M059J (cell line): ENCODE measurements at places on chromosomes 7 and 10. TPM values are rescaled to one million over a fixed set of nuclear protein-coding genes. Genes with fewer than 3 reads are reported as not detected.

GRCh38 chr7:24786941-24787340 is 29.7 kb upstream of the GSDME start:
- DNase-seq: peak; percentile 100

The GATA3 gene
- 2.3 and 3.3 TPM in 2 replicates for total RNA-seq

The ANKRD1 gene
- total RNA-seq: 32.4 and 40.0 TPM in 2 replicates

The RNF148 gene
- not detected in 2 replicates for total RNA-seq

DNA sequence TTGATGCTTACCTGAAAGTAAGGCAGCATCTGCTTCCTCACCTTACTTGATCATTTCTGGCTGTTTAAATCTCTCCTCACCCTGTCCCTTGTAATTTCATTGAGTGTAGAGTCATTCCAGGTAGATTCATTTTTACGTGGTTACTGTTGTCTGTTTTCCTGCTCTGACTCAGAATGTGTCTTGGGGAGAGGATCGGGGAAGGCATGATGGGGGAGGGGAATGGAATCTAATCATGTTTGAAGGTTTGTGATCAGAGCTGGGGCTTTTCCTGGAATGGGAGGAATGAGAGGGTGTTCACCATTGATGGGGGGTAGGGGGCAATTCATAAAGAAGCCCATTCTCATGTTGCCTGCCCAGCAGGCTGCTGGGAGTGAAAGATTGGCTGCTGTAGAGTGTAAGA is 18.7 kb downstream of the SEC24C start:
- peak; percentile 75 for DNase-seq

DNA sequence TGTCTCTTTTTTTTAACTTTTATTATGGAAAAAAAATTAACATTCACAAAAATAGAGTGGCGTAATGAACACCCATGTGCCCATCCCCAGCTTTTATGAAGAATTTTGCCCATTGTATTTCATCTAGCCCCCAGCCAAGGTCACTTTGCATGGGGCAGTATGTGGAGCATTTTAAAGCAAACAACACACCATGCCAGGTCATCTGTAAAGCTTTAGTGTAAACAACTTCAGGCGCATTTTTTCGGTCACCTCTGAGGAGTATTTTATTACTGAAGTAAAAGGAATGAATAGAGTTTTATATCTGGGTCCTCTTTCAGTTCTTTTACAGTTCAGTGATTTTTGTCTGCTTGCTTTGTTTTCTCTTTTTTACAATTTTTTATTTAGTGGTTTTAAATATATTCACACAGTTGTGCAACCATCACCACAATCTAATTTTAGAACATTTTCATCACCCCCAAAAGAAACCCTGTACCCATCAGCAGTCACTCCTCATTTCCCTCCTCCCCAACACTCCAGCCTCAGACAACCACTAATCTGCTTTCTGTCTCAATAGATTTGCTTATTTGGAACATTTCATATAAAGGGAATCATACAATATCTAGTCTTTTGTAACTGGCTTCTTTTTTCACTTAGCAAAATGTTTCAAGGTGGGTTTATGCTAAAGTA is 87.9 kb downstream of the SLC37A3 start:
- peak; percentile 70 for DNase-seq

The SUN3 gene
- 0.59 TPM in 1 of 2 replicates, not detected in the other for total RNA-seq

GRCh38 chr10:49068209-49068608 is 47.1 kb downstream of the VSTM4 start:
- no peak for DNase-seq

The HSPA12A gene
- total RNA-seq: 0.59 and 4.7 TPM in 2 replicates

- DNase-seq: peak; percentile 15
Observed at GRCh38 chr10:86730227-86730626, 26.2 kb upstream of the BMPR1A start.

The VPS26A gene
- total RNA-seq: 21.2 and 44.1 TPM in 2 replicates

The DPYSL4 gene
- 4.8 and 6.0 TPM in 2 replicates for total RNA-seq

The PSPH gene
- 47.8 and 50.8 TPM in 2 replicates for total RNA-seq

GRCh38 chr10:130352291-130352645 is 216.1 kb downstream of the GLRX3 start:
- DNase-seq: no peak

- no peak for DNase-seq
Observed at GRCh38 chr10:78178397-78178796, 144.7 kb downstream of the RPS24 start.

DNA sequence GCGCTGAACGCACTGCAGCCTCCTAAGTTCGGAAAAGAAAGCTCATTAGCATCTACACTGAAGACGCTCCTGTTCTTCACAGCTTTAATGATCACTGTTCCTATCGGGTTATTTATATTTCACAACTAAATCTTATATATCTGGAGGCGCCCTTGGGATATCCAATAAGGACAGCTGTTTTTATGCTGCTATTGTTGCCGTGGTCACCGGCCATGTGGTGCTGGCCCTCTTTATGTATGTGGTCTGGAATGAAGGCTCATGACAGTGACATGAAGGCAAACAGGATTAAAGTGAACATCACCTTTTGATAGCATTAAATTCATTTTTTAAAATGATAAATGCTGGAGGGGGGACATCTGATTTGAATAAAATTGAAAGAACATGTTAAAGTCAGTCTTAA is 8.8 kb downstream of the BLVRA start:
- no peak for DNase-seq

The FOXP2 gene
- not detected in 2 replicates for total RNA-seq

The CTAGE4 gene
- total RNA-seq: 2.7 TPM in 1 of 2 replicates, not detected in the other

DNA sequence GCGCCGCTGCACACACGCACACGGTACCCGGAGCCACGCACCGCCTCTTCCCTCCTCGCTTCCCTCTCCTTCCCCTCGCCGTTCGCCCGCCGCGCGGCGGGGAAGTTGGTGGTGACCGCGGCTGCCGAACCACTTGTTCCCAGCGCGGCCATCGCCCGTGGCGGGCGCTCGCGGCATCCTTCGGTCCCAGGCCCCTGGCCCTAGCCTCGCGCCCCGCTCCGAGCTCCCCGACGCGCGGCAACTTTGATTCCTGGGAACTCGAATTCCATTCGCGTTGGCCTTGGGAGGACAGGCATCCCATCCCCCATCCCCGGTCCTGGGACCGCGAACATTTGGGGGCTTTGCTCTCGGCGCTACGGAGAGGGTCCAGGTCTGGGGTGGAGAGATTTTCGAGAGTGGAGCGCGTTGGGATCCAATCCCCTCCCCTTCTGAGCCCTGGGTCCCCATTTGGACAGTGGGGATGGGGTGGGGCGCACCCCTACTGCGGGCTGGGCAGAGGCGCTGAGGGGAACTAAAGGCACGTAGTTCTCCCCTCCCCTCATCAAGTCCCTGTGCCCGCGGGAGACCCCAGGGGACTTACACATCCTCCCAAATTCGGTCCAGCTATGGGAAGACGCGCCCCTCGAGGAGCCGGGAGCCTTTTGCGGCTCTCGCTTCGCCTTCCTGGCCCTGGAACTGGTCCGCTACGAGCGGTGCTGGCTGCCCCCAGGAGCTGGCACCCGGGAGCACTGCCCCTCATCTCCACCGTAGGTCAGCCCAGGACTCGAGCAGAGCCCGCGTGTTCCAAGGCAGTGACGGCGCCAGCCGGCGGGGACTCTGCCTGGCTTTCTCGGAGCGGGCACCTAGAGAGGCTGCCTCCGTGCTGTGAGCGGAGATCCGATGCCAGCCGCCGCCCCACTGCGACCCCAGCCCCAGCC is 834 bp downstream of the CDH23 start:
- no peak for DNase-seq

The VIPR2 gene
- not detected in 2 replicates for total RNA-seq

DNA sequence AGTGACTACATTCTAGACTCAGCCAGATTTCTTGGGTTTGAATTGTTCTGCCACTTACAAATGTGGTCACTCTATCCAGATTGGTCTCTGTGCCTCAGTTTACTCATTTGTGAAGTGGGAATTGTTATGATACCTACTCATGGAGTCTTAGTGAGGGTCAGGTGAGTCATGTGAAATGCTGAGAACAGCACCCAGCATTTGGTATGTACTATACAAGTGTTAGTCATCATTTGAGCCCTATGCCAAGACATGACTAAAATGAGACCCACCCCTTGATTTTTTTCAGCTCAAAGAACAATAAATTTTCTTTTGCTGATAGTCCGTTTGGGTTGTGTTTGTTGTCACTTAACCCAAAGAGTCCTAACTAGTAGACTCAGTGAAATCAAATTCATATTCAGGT is 92.8 kb downstream of the CHN2 start:
- DNase-seq: peak; percentile 83

GRCh38 chr7:38040831-38041230 is 120.4 kb downstream of the EPDR1 start:
- no peak for DNase-seq

DNA sequence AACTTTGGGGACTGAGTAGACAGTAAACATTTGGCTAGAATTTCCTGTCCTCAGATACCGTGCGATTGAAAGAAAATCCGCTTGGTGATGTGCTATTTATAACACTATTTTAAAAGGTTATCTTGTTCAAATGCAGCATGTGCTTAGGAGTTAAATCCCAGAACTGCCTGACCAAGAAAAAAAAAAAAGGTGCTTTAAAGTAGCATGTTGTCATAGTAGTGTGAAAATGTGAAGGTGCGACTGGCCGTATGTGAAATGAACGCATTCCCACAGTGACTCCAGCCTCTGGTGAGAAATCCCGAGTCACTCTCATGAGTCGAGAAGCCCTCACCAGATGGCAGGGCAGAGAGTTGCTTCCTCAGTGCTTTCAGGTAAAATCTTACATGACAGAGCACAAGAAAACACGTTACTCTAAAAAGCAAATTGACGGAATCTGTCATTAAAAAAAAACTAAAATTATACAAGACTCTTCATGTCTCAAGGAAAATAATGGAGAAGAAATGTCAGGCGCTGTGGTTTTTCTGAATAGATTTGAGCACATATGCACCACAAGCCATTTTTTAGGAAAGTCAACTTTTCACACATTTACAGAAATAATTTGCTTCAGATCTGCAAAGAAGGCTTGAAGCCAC is 18.4 kb upstream of the KLF6 start:
- peak; percentile 38 for DNase-seq

GRCh38 chr7:94311515-94311914 is 83.2 kb upstream of the COL1A2 start:
- no peak for DNase-seq

DNA sequence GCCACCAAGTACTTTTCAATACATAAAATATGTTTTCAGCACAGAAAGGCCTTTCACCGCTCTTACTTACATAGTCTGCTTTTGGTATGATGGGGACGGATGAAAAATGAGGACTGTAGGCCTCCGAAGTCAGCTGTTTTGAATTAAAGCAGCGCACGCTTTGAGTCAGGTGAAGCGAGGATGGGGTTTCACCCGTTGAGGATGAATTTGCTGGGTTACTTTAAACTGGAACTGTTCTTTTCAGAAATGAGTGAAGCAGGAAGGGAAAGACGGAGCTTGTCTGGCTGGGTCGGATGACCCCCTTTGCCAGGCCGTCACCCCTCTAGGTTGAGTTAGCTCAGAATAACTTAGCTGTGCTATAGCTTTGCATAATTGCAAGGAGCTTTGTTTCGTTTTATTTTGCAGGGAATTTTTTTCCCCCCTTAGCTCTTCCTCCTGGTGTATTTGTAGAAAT is 40.0 kb downstream of the CUX1 start:
- no peak for DNase-seq

DNA sequence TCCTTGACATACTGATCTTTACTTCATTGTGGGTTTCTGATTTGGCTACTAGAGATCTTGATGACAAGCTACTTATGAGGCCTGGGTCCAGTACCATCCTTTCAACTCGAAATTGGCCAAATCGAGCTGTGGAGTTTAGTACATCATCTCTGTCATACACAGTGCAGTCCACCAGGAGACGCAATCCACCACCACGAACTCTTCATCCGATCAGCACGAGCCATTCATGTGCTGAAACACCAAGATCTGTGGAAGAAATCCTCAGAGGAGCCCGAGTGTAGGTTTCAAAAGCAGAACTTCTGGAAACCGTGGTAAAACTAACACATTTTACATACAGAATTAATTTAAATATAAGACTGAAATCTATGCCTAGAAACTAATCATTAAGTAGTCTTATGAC is 14.2 kb downstream of the DNAJC9 start:
- no peak for DNase-seq

DNA sequence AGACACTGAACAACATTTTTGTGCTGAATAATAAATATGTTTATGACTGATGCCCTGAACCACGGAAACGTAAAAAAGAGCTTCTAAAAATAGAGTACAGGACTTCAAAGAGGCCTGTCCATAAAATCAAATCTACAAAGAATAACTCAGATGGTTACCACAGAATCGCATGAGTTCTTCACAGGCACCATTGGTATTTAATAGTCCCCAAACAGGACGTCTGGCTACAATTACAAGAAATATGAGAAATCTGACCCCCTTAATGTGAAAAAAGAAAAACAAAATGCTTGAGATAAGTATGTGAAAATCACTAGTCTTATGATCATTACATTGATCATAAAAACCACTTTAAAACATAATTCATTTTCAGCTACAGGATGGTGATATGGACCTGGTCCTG is 20.8 kb downstream of the CYTH3 start:
- DNase-seq: peak; percentile 34

- no peak for DNase-seq
Observed at GRCh38 chr10:92238054-92238585, 52.8 kb downstream of the CPEB3 start.

The PTPN20 gene
- total RNA-seq: not detected in 2 replicates

GRCh38 chr7:100483090-100483721 is 521 bp upstream of the NYAP1 start:
- DNase-seq: peak; percentile 41

DNA sequence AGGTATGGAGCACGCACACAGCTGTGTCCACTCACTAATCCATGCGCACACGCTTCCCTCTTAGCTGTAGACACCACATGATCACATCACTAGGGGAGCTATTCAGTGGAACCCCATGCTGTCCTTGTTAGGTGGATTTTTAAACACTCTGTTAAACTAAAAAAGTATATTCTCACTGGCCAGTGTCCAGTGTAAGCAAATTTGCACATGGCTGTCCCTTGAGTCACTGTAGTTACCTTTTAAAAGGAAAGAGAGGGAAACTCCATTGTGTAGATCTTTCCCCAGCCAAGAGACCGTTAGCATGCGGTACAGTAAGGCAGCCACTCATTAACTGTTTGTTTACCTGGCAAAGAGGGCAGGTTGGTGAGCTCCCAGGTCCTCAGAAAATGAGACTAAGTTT is 81.6 kb upstream of the INSYN2A start:
- DNase-seq: peak; percentile 77

The MGAM2 gene
- total RNA-seq: not detected in 2 replicates

DNA sequence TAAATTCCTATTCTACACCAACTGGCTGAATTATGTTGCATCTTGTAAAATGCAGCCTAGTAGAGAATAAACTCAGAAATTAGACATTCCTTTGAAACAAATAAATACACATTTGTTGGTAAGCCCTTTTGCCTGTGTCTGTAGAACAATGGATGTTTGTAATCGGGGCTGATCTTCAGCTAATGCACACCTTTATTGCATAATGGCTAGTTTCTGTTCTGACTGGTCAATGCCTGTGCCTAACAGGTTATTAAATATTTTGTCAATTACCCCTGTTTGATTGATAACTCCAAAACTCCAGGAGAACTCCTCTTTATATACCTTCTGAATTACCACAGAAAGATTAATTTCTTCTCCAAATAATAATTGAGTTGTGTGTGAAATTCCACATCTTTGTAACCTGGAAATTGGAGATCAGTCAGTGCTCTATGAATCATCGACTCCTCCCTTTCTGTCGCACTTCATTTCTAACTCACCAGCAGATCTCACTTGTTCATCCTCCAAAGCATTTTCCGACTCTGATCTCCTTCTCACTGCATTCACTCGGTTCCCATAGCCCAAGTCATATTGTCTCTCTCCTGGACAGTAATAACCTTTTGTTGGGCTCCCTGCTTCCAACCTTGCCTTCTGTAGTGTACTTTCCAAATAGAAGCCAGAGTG is 196.0 kb upstream of the FZD1 start:
- DNase-seq: no peak

The AGR3 gene
- total RNA-seq: not detected in 2 replicates

GRCh38 chr7:39811161-39811614 is 138.9 kb upstream of the CDK13 start:
- peak; percentile 82 for DNase-seq

- DNase-seq: peak; percentile 36
Observed at GRCh38 chr10:22824520-22824919, 103.3 kb upstream of the ARMC3 start.
